Activated T-helper 9 cell treated with anti-CD3 and anti-CD28 coated beads, Interleukin-2, amount 50 U/mL, for 16 hours (primary cell): ENCODE measurements at places on chromosomes 12 and 14.

DNA sequence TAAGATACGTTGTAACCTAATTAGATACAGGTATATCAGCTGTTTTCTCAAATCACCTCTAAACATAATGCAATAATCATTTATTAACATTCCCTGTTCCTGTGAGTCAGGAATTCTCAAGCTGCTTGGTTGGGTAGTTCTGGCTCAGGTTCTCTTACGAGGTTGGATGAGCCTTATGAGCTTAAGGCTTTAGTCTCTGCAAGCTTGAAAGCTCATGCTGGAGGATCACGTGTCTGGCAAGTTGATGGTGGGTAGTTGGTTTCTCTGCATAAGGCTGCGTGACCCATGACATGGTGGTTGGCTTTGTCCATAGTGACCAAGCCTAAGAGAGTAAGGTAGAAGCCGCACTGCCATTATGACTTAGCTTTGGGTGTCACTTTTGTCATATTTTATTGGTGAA is 62.0 kb downstream of the PLEKHA5 start:
- DNase-seq, result no peak

DNA sequence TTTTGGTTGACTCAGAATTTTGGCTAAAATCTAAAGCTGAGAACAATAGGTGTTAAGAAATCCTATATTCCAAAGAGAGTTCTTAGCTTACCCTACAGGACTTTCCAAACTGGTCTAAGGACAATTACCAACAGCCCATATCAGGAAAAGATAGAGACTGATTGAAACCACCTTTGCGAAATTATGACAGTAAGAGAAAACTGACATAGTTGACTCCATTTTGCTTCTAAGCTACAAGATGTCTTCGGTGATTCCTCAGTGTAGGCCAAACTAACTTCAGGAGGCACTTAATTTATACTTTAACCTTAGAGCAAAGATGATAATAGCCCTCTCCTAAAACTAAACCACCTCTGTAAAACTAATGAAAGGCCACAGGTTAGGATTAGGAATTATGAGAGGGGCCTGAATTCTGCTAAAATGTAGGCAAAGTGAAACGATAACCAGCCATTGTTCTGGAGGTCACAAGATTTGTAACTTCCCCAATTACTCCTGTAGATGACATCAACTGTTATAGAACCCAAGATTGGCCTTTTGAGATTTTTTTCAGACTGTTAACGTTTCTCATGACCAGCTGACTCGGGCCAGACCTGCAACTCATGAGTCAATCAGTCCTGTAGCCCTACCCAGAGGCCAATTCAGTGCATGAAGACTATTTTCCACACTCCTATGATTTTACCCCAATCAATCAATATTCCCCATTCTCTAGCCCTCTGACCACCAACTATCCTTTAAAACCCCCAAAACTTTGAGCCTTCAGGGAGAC is 43.0 kb downstream of the KLRG1 start:
- DNase-seq, result no peak

DNA sequence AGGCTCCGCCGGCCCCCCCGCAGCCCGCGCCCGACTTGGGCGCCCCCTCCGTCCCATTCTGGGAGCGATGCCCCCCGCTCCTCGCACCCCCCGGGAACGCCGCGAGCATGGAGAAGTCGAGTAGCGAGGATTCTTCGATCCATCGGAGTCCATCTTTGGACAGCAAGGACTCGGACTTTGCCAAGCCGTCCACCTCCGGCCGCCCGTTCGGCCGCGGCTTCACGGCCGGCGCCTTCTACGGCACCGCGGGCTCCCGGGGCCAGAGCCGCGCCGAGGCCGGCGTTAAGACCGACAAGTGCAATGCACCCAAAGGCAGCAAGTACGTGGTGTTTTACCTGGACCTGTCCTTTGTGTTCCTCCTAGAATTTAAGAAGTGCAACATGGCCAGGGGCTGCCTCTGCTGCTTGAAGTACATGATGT is 123.6 kb downstream of the TSPAN9 start:
- no peak for DNase-seq

- DNase-seq, result no peak
These were observed 275.4 kb downstream of the TRHDE start for GRCh38 chr12:72547573-72547972.

DNA sequence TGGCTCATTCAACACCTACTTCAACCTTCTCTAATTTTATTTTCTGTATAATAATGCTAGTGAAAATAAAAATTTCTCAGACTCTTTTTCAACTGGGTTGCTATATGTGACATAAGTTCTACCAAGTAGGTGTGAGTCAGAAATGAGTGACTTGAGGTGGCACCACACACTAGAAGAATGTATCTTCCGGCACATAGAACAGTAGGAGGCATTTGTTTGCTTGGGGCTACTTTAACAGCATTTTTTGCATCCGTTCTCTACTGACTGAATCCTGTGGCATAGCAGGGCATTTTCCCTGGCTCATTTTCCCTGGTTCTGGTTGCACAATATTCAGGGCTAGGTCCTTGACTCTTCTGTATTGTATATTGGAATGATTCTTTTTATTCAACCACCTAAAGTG is 194.0 kb upstream of the SLC16A7 start:
- no peak for DNase-seq

- DNase-seq, result no peak
These were observed 80.6 kb downstream of the MAP1LC3B2 start for GRCh38 chr12:116639765-116640164.

GRCh38 chr14:73976125-73976524 is 26.0 kb downstream of the COQ6 start:
- DNase-seq, result no peak

GRCh38 chr12:100359248-100359647 is 2.4 kb downstream of the SLC17A8 start:
- DNase-seq, result no peak

- DNase-seq, result no peak
These were observed 59.5 kb downstream of the GALNT4 start for GRCh38 chr12:89464974-89465592.

GRCh38 chr14:36820901-36821300 is 159.2 kb downstream of the PAX9 start:
- no peak for DNase-seq

DNA sequence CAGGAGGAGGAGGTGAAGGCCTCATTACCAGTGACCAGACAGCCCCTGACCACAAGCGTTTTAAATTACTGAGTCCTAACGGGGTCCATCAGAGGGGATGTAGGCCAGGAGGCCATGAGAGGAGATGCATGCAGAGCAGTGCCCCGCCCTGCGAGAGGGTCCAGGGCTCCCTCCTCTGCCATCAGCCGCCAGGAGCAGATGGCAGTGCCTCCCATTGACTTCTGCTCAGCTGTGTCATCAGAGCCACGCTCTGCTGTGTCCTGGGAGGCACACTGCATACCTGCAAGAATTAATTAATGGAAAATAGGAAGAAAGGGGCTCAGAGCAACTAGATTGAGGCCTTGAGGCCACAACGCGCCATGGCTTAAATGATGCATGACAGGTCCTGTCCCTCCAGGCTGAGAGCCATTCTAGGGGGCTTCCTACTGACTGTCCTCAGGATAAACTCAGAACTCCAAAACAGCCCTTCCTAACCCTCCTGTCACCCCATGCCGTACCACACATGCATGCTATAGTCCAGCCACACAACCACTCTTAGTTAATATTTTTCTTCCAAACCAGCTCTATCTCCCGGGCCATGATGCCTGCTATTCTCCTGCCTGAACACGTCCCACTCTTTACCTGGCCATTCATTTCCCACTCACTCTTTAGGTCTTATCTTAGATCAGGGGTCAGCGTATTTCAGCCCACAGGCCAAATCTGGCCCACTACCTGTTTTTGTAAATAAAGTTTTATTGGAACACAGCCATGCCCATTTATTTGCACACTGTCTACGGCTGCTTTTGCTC is 235.8 kb downstream of the KSR2 start:
- DNase-seq, result no peak

DNA sequence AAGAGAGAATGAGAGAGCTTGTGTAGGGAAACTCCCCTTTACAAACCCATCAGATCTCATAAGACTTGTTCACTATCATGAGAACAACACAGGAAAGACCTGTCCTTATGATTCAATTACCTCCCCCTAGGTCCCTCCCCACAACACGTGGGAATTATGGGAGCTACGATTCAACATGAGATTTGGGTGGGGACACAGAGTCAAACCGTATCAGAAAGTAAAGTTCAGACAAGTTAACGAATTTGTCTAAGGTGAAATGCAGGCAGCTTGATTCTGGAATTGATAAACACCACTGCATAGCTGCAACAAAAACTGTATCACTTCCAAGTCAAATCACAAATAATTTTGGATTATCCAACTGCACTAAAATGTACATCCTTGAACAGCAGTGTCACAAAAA is 47.4 kb downstream of the FOXN3 start:
- no peak for DNase-seq

DNA sequence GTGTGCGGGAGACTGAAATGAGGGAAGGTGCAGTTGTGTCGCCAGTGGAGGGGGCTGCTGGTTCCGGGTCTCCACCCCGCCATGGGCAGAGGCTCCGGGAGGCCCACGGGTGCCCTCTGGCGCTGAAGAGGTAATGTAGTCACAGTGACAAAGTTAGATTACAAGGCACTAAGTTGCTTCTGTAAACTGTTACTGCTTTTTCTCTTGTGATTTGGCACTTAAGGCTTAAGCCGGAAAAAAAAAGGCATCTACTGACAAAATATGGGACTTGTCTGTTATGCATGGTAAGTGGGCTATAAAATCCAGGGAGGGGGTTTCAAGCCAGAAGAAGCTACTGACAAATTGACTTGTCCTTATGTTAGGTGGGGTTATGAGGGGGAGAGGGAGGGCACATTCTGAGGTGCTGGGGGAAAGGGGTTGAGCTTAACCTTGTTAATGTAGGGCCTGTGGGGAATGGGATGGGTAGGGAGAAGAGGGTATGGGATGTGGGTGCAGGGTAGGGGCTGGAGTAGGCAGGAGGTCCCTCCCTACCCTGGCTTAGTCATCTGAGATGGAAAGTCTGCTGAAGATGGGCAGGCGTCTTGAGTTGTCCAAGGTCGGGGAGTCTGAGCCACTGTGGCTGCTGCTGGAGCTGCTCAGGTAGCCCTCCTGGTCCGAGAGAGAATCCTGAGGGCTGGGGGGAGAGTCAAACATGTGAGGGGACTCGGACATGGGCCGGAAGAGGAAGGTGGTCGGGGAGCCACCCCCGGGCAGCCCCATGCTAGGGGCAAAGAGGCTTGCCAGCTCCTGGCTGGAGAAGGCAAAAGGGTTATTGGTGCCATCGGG is 3.7 kb downstream of the ZFP36L1 start:
- DNase-seq, result peak; percentile 81

DNA sequence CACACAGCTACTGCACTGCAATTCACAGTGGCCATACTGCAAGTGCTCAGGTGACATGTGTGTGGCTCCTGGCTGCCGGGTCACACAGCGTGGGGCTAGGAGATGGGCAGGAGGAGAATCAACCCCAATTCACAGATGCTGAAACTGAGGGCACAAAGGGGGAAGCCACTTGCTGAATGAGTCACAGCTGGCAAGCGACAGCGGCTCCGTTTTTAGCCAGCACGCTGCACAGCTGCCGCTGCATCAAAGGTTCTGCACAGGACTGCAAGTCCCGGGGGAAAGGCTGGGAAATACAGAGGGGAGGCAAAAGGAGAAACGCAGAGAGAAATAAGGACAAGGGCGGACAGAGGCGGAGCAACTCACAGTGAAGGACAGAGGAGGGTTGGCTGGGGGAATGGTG is 57.9 kb downstream of the KDM2B start:
- no peak for DNase-seq

- DNase-seq, result no peak
These were observed 4.0 kb downstream of the VPS37B start for GRCh38 chr12:122891661-122892525.

DNA sequence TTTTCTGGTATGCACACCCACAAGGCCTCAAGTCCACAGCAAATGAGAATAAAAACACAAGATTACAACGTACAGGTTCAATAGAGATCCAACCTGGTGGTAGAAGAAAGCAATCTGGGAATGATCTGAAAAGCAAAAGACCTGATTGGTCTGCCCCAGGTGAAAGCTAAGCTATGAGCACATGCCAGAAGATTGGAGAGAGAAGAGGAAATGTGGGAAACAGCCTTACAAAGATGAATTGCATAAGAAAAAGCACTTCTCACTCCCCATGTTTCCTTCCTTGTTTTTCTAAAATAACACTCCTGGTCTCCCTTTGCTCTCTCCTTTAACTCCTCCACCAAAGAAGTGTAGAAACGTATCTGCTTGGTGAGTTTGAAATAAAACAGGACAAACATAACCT is 77.3 kb upstream of the ANO6 start:
- no peak for DNase-seq

GRCh38 chr12:6943722-6944380 is at the start of the genes C12orf57 and RNU7-1:
C12orf57 (plus strand) TSS chr12:6944022; CDS start chr12:6944122, 100 bp downstream.
RNU7-1 (plus strand) TSS chr12:6943816.
- peak; percentile 66 for DNase-seq

- DNase-seq, result no peak
These were observed 31.9 kb downstream of the RESF1 start for GRCh38 chr12:31991146-31991545.

- no peak for DNase-seq
These were observed 52.3 kb upstream of the DLK1 start for GRCh38 chr14:100674428-100674827.

GRCh38 chr14:89386212-89386886 is 30.7 kb downstream of the FOXN3 start:
- DNase-seq, result no peak

- DNase-seq, result no peak
These were observed 33.7 kb upstream of the MAP1LC3B2 start for GRCh38 chr12:116525418-116526001.

- no peak for DNase-seq
These were observed 39.5 kb downstream of the PROX2 start for GRCh38 chr14:74836251-74836960.

DNA sequence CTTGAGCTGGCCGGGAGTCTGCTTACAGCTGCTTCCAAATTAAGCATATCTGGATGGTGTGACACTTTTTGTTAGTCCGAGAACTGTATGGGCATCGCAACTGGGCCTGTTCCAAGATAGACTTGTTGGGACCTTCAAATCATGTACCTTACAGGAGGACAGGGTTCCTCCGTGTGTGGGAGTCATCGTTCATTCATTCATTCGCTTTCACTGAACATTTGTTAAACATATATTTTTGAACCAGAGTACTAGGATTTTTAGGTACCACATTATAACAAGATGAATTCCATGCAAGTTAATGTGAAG is 387 bp upstream of the IPO8 start:
- no peak for DNase-seq

GRCh38 chr12:52195065-52195730 is 3.4 kb upstream of the KRT80 start:
- no peak for DNase-seq

DNA sequence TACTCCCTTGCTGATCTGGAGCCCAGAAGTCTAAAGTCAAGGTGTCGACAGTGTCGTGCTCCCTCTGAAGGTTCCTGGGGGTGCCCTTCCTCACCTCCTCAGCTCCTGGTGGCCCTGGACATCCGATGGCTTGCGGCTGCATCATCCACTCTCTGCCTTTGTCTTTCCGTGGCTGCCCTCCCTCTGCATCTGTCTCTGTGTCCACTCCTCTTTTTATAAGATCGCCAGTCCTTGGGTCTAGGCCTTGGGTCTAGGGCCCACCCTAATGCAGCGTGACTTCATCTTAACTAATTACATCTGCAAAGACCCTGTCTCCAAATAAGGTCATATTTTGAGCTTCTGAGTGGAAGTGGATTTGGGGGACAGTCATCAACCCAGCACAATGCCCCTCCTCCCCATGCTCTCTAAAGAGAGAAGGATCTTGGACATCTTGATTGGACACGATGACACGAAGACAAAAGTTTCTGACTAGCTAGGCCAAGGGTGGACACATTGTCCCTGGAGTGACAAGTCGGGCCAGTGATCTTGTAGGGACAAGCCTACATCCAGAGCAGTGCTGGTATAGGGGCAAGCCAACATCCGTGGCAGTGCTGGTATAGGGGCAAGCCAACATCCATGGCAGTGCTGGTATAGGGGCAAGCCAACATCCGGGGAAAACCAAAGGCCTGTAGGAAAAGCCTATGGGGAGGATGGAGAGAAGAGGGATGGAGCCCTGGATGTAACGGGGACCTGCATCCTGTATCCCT is 93.9 kb upstream of the DIO3 start:
- DNase-seq, result no peak
